ENCODE measurements at places on chromosomes 3 and 15.
A peak's percentile ranks its signal among the peaks of the same experiment; 100 is the strongest.

DNA sequence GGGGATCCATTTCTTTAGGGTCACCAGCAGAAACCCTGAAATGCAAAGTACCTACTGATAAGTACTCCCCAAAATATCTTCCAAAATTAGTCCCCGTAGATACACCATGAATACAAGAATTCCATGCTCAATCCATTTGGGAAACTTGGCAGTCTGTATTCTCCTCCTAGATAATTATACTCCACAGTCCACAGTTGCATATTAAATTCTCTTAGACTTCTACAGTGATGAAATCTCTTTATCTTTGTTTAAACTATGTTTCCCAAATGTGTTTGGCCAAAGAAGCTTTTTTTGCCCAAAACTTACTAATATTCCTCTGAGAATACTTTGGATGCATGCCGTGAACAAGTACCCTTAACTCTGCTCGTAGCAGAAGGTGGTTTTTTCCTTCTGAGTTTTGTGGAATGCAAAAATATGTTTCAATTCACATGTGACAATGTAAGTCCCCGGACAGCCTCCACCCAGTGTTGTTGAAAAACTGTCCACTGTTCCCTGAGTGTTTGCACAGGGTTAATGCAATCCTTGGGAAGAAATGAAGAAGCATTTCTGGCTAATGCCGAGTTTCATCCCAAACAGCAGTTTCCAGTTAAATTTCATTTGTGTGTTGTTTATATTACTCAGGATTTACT is 126.7 kb downstream of the ARNT2 start:
- DNase-seq = no peak

- DNase-seq = no peak
Measured at GRCh38 chr3:195080125-195080524, 190.8 kb downstream of the XXYLT1 start.

GRCh38 chr15:69436951-69437350 is 15.7 kb upstream of the RPLP1 start:
- DNase-seq = no peak

DNA sequence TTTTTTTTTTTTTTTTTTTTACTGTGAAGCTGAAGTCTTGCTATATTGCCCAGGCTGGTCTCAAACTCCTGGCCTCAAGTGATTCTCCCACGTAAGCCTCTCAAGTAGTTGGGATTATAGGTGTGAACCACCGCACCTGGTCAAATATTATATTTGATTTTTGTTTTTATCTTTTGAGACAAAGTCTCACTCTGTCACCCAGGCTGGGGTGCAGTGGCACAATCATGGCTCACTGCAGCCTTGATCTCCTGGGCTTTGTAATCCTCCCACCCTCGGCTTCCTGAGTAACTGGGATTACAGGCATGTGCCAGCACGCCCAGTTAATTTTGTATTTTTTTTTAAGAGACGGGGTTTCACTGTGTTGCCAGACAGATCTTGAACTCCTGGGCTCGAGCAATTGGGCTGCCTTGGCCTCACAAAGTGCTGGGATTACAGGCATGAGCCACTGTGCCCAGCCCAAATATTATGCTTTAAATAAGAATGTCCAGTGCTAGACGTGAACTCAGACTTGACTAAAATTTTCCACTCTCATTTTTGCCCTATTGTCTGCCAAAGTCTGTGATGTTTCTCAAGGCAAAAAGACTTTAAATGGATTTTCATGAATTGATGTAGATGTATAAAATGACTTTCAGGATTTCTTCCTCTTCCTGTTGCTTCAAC is 33.4 kb upstream of the CRBN start:
- DNase-seq = no peak

DNA sequence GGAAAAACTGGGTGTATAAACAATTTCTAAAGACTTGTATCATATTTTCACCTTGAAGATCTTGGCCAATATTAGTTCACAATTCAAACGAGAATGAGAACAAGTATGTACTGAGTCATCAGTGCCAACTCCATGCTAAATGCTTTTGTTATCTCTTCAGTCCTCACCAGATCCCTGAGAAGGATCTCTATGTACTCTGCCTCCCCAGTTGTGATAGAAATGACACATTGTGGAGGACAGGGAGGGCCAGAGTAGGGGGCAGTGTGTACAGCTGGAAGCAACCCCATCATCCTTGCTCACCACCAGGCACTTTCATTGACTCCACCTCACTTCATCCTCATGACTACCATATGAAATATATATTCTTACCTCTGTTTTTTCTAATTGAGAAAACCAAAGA is 353.7 kb upstream of the SOX2 start:
- DNase-seq = no peak

- peak; percentile 36 for DNase-seq
Measured at GRCh38 chr3:190017521-190018288, 103.0 kb downstream of the P3H2 start.

- DNase-seq = no peak
Measured at GRCh38 chr15:78923015-78923414, 21.8 kb downstream of the CTSH start.

DNA sequence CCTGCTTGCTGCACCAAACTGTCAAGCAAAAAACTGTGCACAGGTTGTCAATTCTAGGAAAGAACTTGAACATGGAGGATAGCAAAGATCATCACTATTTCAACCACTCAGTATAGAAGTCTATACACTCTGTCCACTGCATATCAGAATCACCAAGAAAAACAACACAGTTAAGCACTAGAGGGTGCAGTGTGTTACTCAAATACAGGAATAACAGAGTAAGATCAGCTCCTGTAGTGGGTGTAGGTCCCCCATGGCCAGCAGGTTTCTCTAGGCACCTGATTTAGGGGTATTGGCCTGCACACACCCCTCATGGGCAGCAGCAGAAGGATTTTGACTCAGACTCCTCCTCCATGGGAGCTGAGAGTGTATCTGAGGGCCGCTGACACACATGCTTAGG is 464.1 kb downstream of the EPHA6 start:
- no peak for DNase-seq

DNA sequence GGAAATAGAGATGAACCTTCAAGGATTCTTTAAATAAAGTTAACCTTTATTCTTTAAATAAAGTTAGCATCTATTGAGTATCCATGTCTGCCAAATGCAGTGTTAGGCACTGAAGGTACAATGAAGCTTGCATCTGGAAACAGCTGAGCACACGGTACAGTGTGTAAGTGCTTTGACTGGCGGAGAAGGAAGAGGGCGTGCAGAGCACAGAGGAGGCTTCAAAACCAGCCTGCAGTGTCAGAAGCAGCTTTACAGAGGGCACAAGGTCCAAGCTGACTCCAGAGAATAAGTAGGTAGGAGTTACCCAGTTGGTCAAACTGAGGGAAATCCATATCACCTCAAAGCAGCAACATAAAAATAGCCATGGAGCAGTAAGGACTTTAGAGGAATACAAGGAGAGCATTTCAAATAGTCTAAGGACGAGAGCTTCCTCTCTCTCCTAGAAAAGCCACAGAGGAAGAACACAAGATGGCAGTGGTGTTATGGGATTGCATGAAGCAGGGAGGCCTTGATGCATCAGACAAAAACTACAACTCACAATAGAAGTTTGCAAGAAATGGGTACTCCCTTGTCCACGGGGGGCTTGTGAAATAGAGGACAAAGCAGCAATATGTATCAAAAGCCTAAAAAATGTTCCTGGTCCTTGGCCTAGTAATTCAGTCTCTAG is 60.3 kb upstream of the PPP2R3A start:
- DNase-seq = no peak

DNA sequence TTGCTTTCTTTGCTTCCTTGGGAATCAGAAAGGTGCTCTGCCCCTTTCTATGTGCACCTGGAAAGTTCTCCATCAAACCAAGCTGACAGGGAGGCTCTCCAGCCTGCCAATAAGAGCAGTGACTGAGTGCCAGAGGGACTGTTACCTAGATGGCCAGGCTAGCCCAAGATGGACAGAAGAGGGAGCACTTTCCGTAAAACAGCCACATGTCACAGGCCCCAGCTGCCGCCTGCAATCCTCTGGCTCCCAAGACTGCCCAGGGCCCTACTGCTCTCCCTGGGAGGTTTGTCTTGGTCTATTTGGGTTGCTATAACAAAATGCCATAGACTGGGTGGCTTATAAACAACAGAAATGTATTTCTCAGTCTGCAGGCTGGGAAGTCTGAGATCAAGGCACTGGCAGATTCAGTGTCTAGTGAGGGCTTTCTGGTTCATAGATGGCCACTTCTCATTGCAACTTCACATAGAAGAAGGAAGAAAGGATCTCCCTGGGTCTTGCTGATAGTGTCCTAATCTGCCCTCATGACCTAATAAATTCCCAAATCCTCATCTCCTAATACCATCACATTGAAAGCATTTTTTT is 72.3 kb downstream of the TAMM41 start:
- peak; percentile 21 for DNase-seq

DNA sequence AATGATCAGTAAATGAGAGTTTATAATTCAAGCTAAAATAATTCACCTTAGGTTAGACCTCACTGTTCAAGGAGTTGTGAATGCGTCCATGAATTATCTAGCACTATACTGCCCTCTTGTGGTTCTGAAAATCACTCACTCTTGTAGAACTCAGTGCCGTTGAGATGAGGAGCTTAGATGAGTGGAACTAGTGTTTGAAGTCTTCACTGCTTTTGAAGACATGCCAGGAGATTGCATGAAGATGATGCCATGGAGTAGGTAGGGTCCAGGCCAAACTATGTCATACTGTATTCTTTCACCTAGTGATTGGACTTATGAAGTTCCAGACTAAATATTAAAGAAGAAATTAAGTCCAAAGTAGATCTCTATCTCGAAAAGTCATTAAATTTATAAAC is 28.8 kb downstream of the LYSMD4 start:
- peak; percentile 65 for DNase-seq

GRCh38 chr3:71579935-71580406 is 3.6 kb downstream of the FOXP1 start:
- no peak for DNase-seq

GRCh38 chr3:118102737-118103136 is 931.9 kb downstream of the IGSF11 start:
- peak; percentile 17 for DNase-seq

DNA sequence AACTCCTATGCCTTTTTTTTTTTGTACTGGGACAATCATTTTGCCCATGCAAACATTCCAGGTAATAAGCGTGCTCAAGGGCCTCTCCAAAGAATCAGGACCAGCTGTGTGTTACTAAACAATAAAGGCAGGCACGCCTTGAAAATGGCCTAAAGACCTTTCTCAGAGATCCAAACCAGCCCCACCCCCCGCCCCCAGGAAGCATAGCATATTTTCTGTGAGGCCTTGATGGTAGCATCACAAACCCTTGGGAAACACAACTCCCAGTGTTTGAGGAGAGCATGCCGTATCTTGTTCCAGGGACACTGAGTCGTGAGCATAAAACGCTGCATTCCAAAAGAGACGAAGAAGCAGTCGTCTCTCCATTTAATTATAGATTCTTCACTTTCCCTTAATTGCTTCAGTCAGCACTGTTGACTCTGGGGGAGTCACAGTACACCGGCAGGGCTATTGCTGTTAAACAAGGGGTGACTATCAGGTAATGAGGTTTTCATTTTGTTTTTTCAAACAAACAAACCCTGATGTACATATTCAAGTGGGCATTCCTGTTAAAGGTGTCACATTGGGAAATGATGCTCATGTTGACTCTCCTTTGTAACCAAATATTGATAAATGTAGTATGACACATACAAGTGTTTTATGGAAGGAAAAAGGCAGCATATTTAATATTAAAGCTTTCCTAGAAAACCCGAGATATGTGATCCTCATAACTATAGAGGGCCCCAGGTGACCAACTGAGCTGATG is 4.4 kb upstream of the TPM1 start:
- DNase-seq = peak; percentile 77

- peak; percentile 24 for DNase-seq
Measured at GRCh38 chr3:52532517-52532837, 1.2 kb downstream of the NT5DC2 start.

DNA sequence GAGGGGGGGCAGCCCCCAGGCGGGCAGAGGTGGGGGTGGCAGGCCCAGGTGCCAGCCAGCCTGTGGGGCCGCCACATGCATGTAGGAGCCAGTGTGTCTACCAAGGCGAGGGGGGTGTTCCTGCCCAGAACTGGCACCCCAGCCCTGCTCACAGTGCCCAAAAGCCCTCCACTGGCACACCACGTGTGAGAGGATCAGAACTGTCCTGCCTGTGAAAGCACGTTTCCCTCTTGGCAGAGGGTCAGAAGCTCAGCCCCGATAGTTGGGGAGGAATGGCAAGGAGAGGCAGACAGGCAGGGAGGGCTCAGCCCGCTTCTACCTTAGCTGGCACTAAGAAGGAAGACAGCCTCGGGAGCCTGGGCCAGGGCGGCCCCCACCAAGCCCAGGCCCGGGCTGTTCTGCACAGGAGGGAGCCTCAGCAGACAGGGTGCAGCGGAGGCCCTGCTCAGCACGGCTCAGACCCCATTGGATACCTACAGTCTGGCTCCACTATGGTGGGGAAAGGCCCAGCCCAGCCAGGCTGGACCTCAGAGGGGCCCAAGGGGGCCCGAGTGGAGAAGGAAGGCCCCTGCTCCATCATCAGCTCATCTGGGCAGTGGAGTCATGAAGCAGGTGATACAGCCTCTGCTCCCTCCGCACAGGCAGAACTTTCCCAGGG is 84.8 kb upstream of the LINGO1 start:
- DNase-seq = no peak

- no peak for DNase-seq
Measured at GRCh38 chr15:61634837-61635236, 405.7 kb upstream of the RORA start.

DNA sequence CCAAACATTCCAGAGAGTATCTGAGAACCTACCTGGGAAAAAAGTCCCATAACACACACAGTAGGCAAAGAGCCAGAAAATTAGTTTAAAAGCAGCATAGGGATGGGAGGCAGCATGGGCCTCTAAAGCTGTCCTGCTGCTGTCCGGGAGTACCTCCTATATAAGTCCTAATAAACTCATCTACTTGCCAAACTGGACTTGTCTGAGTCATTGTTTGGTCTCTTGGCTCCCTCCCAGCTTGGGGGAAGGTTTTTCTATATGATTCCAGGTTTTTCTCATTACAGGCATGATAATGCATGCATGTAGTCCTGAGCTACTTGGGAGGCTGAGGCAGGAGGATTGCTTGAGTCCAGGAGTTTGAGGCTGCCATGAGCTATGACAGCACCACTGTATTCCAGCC is 17.5 kb upstream of the HACD2 start:
- DNase-seq = peak; percentile 79

- DNase-seq = peak; percentile 50
Measured at GRCh38 chr15:55588070-55588814, at the start of gene PYGO1. Gene PYGO1, minus strand, starts transcription at chr15:55588345. Its CDS starts 462 bp downstream, at chr15:55587883.

- DNase-seq = no peak
Measured at GRCh38 chr3:174332391-174332790, 526.7 kb upstream of the NAALADL2 start.

GRCh38 chr3:180116658-180117057 is 79.9 kb upstream of the PEX5L start:
- no peak for DNase-seq

DNA sequence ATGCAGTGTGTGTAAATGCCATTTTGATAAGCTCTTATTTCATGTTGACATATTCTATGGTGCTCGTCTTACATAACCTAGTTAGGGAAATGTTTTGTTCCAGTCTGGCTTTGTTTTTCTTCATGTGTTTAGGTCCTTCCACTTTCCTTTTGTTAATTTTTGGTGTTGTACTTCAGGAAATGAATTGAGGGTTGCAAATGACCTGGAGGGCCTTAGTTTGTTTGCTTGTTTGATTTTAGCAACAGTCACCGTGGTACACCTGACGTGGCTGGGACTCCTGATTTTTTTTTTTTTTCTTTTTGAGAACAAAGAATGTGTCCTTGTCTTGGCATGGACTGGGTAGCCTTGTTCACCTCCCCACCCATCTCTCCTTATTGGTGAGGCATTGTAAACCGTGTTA is 114.8 kb downstream of the IGF1R start:
- DNase-seq = no peak

GRCh38 chr15:74332611-74333010 is 34.8 kb downstream of the CYP11A1 start:
- no peak for DNase-seq

All from RWPE1 (cell line).